Naive thymus-derived CD8-positive, alpha-beta T cell (primary cell): ENCODE measurements at places on chromosomes 7 and 10. TPM values are rescaled to one million over a fixed set of nuclear protein-coding genes. Genes with fewer than 3 reads are reported as not detected.

GRCh38 chr10:125629758-125630376, 53.1 kb downstream of the TEX36 start:
- H3K27me3 ChIP-seq = peaks cover 33% of the 10 kb centered on the region
- H3K4me3 ChIP-seq = no peak overlapping the region
- no peaks in the 10 kb centered on the region for H3K36me3 ChIP-seq
- no peak for DNase-seq
- peaks cover 7% of the 10 kb centered on the region for H3K4me1 ChIP-seq

MAT1A gene
- total RNA-seq = not detected

LIPF gene
- not detected for total RNA-seq

DNA sequence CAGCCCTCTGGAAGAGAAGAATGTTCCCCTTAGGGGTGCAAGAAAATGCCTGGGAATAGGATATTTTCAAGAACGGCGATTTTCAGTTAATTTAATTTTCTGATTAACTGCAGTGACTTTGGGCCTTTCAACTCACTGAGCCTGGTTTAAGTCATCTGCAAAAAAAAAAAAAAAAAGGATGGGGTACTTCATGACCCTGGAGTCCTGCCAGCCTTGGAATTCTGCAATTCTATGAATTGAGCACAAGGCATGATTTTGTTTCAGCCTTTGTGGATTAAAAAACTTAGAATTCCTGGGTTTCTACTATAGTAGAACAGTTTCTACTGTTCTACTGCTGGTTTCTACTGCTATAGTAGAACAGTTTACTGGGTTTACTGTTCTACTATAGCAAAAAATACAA, 58.3 kb upstream of the CALD1 start:
- no peaks in the 10 kb centered on the region for H3K36me3 ChIP-seq
- DNase-seq = no peak
- H3K4me3 ChIP-seq = no peak overlapping the region
- H3K27ac ChIP-seq = no peak overlapping the region

- H3K27me3 ChIP-seq = no peaks in the 10 kb centered on the region
- peak overlapping the region; percentile 97 for H3K4me3 ChIP-seq
- H3K27ac ChIP-seq = peak overlapping the region; percentile 98
- DNase-seq = peak; percentile 20
Measured at GRCh38 chr7:76047305-76047810, 442 bp downstream of the STYXL1 start.

ADAM12 gene
- 0.49 TPM for total RNA-seq

- DNase-seq = no peak
- no peak overlapping the region for H3K27ac ChIP-seq
- H3K36me3 ChIP-seq = peaks cover 92% of the 10 kb centered on the region
- H3K27me3 ChIP-seq = no peaks in the 10 kb centered on the region
Measured at GRCh38 chr7:158791107-158791506, 38.2 kb downstream of the ESYT2 start.

FAM204A gene
- 63.8 TPM for total RNA-seq

FAM237B gene
- not detected for total RNA-seq
